ENCODE measurements at places on chromosomes 7 and 10.

DNA sequence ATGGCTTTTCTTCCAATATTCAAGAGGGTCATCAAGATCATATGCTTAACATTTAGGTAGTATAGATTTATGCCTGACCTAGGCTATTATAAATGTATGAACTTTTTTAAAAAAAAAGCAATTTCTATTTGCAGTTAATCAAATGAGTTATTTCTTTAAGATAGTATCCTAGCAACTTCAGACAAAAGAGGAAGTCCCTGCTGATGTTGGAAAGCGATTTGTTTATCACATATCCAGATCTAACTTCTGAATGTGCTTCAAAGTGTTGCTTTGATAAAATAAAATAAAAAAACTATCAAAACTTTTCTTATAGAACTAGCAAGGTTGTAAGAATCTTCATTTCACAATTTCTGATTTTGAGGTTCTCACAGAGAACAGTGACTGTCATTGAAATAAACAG, 401.9 kb upstream of the PHF14 start:
- H3K36me3 ChIP-seq, result no peaks in the 10 kb centered on the region
- H3K27me3 ChIP-seq, result no peaks in the 10 kb centered on the region
- H3K27ac ChIP-seq, result no peak overlapping the region
- H3K4me3 ChIP-seq, result no peak overlapping the region
- DNase-seq, result no peak

- H3K27me3 ChIP-seq, result no peaks in the 10 kb centered on the region
- H3K4me1 ChIP-seq, result no peaks in the 10 kb centered on the region
- no peaks in the 10 kb centered on the region for H3K36me3 ChIP-seq
- H3K4me3 ChIP-seq, result no peak overlapping the region
Observed at GRCh38 chr10:84179059-84179710, 5.6 kb downstream of the GPR15LG start.

DNA sequence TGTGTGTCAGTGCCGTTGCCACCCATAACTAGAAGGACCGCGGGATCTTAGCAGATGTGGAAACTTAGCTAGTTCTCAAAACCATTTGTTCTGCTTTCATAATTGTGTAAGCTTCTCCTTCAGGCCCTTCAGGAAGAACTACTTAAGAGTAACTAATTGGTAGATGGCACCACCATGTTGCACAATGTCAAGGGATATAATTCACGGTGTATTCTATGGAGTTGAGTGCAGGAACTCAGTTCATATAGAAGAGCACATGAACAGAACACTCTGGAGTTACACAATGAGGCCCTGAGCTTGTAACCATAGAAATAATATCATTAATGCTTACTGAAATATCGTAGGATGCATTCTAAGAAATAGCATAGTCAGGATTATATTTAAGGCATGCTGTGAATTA, 126.5 kb upstream of the GAD2 start:
- no peaks in the 10 kb centered on the region for H3K36me3 ChIP-seq
- no peak overlapping the region for H3K4me3 ChIP-seq
- no peak for DNase-seq
- H3K4me1 ChIP-seq, result no peaks in the 10 kb centered on the region
- no peaks in the 10 kb centered on the region for H3K27me3 ChIP-seq
- H3K27ac ChIP-seq, result no peak overlapping the region

DNA sequence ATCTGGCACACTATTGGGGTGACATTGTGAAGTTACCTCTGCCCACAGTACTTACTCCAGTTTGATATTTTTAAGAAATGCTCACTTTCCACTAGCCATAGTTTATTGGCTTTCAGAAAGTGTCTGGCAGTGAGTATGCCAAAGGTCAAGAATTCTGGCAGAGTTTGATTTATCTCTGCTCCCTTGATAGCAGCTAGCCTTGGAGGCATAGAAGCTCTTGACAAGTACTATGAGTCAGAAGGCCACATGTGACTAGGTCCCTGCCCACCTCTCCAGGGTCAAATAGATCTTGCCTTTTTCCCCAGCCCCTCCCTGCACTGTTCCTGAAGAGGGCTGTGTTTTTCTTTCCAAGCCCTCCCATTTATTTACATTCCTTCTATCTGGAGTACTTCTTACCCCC, 202.2 kb downstream of the AUTS2 start:
- no peak overlapping the region for H3K27ac ChIP-seq
- H3K4me3 ChIP-seq, result no peak overlapping the region
- no peaks in the 10 kb centered on the region for H3K36me3 ChIP-seq

GRCh38 chr10:100693821-100694220, 51.6 kb upstream of the PAX2 start:
- H3K27ac ChIP-seq, result no peak overlapping the region
- no peak for DNase-seq
- no peak overlapping the region for H3K4me3 ChIP-seq
- no peaks in the 10 kb centered on the region for H3K4me1 ChIP-seq
- peaks cover 15% of the 10 kb centered on the region for H3K27me3 ChIP-seq

GRCh38 chr7:33421429-33421828, 292.1 kb downstream of the BBS9 start:
- H3K4me1 ChIP-seq, result peaks cover 7% of the 10 kb centered on the region
- peaks cover 10% of the 10 kb centered on the region for H3K27me3 ChIP-seq
- H3K4me3 ChIP-seq, result no peak overlapping the region
- peak; percentile 39 for DNase-seq

- H3K4me1 ChIP-seq, result no peaks in the 10 kb centered on the region
- no peak for DNase-seq
Observed at GRCh38 chr7:17098515-17098914, 199.9 kb upstream of the AHR start.

- no peaks in the 10 kb centered on the region for H3K36me3 ChIP-seq
- no peak for DNase-seq
- H3K27ac ChIP-seq, result no peak overlapping the region
- no peak overlapping the region for H3K4me3 ChIP-seq
- no peaks in the 10 kb centered on the region for H3K4me1 ChIP-seq
Observed at GRCh38 chr7:142797391-142798377, 26.9 kb downstream of the PRSS2 start.

DNA sequence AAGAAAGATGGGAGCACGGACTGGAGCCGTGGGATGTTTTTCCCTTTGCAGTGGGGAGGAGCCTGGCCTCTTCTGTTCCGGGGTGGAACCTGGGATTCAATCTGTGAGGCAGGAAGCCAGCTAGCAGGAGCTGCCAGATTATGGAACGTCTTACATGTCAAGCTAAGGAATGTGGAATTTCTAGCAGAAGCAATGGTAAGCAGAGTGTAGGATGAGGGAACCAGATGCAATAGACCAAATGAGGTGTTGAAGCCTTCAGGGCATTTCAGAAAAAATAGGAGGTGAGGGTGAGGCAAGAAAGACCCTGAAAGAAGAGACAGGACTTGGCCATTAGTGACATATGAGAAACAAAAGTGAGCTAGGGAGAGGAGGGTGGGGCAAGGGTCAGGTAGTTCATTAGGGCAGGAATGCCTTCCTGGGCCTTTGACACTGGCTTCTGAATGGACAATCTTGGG, 105.5 kb downstream of the CHN2 start:
- H3K27me3 ChIP-seq, result no peaks in the 10 kb centered on the region
- no peaks in the 10 kb centered on the region for H3K4me1 ChIP-seq
- DNase-seq, result no peak
- no peak overlapping the region for H3K4me3 ChIP-seq
- H3K36me3 ChIP-seq, result no peaks in the 10 kb centered on the region

DNA sequence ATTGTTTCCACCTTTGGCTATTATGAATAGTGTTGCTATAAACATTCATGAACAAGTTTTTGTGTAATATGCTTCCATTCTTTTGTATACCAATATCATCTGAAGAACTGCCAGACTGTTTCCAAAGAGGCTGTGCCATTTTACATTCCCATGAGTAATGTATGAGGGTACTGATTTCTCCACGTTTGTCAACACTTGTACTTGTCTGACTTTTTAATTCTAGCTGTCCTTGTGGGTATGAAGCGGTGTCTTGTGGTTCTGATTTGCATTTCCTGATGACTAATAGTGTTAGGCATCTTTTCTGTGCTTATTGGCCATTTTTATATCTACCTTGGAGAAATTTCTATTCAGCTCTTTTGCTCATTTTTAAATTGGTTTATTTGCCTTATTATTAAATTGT, 52.8 kb downstream of the LSMEM1 start:
- no peaks in the 10 kb centered on the region for H3K36me3 ChIP-seq
- H3K4me3 ChIP-seq, result no peak overlapping the region
- H3K27ac ChIP-seq, result no peak overlapping the region
- no peaks in the 10 kb centered on the region for H3K4me1 ChIP-seq

- H3K4me3 ChIP-seq, result no peak overlapping the region
- no peaks in the 10 kb centered on the region for H3K27me3 ChIP-seq
- H3K27ac ChIP-seq, result no peak overlapping the region
- DNase-seq, result no peak
- H3K36me3 ChIP-seq, result no peaks in the 10 kb centered on the region
Observed at GRCh38 chr7:144428431-144428830, 24.9 kb upstream of the NOBOX start.

- no peaks in the 10 kb centered on the region for H3K4me1 ChIP-seq
- no peak for DNase-seq
- no peak overlapping the region for H3K27ac ChIP-seq
- H3K36me3 ChIP-seq, result peaks cover 50% of the 10 kb centered on the region
Observed at GRCh38 chr10:32906595-32906994, 51.4 kb downstream of the ITGB1 start.

GRCh38 chr7:20172736-20173334, 44.3 kb downstream of the MACC1 start:
- H3K4me3 ChIP-seq, result no peak overlapping the region
- no peak overlapping the region for H3K27ac ChIP-seq
- DNase-seq, result peak; percentile 40

GRCh38 chr10:72525689-72526088, 100.2 kb downstream of the MICU1 start:
- DNase-seq, result no peak
- no peaks in the 10 kb centered on the region for H3K27me3 ChIP-seq
- 0 out of 2 replicates have a peak, but pooled peaks cover 3% of the 10 kb centered on the region for H3K4me1 ChIP-seq
- H3K4me3 ChIP-seq, result no peak overlapping the region
- no peak overlapping the region for H3K27ac ChIP-seq

GRCh38 chr10:129774736-129775401, 189.2 kb downstream of the EBF3 start:
- H3K27me3 ChIP-seq, result no peaks in the 10 kb centered on the region
- no peaks in the 10 kb centered on the region for H3K4me1 ChIP-seq
- H3K27ac ChIP-seq, result no peak overlapping the region
- no peaks in the 10 kb centered on the region for H3K36me3 ChIP-seq
- no peak for DNase-seq

DNA sequence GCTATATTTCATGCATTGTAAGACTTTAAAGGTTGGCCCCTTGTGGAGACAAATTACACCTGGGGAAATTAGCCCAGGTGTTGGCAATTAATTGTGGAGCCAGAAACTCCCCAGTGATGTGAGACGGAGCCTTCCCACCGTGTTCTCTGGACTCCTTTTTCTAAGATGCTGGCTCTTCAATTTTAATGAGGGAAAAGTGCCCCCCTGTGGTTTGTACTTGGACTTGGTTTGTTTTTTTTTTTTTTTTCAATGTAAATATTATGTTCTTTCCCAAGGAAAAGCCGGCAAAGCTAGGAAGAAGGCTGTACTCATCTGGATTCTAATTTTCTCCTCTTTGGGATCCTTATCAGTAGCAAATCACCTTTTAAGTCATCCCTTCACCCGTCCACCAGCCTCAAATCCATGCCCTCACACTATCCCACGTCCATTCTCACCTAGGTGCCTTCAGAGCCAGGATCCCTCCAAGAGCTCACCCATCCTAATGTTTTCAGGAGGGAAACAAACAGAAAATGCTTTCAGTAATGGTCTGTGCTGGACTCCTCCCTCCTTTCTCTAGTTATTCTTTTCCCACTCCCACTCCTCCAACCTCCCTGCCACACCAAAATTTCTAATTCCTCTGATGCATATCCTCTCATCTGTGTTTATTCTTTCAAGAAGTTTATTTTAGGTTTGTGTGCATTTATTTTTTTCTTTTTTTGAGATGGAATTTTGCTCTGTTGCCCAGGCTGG, 20.4 kb upstream of the ST8SIA6 start:
- no peaks in the 10 kb centered on the region for H3K36me3 ChIP-seq
- H3K27ac ChIP-seq, result no peak overlapping the region
- no peak overlapping the region for H3K4me3 ChIP-seq
- 0 out of 2 replicates have a peak, but pooled peaks cover 3% of the 10 kb centered on the region for H3K4me1 ChIP-seq
- DNase-seq, result peak; percentile 11

DNA sequence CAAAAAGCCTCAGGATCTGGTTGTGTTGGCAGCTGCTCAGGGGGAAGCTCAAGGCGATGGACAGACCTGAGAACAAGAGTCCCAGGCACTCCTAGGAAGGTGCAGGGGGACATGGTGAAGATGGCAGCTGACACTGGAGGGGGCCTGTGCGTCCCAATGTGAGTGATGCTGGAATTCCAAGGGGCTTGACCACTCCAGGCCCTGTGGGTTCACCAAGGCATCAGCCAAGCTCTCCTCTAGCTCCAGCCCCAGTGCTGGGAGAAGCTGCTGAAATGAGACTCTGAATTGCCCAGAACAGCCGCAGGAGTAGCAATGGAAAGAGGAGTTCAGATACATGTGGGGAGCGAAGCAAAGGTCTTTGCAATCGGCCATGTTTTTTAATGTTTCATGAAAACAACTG, 16.0 kb downstream of the UPP1 start:
- no peaks in the 10 kb centered on the region for H3K4me1 ChIP-seq
- H3K27ac ChIP-seq, result no peak overlapping the region
- no peak overlapping the region for H3K4me3 ChIP-seq

DNA sequence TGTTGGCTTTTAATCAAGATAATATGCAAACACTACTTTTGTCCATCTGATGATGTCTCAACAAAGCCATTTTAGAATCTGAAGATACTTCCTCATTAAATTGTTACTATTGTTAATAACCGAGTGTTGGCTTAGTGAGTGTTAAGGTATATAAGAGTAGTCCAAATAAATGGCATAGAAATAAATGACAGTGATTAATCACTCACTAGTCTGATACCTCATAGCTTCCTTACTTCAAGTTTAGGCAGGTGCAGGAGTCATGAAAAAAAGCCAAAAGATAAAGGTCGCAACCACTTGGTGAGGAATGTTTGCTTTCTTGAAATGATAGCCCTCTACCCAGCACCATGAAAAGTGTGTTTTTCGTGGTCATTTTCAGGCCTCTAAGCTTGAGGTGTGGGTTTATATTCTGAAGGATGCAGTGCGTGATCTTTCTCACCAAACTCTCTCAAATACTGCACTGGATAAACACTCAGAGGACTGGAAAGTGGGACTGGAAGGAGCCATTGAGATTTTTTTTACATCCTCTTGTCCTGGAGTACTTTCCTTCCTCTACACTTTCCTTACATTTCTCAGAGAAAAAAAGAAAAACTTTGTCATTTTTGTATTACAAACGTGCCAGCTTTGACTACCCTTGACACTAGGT, 138.1 kb downstream of the KIAA1217 start:
- peaks cover 10% of the 10 kb centered on the region for H3K4me1 ChIP-seq
- H3K4me3 ChIP-seq, result no peak overlapping the region
- no peaks in the 10 kb centered on the region for H3K36me3 ChIP-seq
- no peak overlapping the region for H3K27ac ChIP-seq

DNA sequence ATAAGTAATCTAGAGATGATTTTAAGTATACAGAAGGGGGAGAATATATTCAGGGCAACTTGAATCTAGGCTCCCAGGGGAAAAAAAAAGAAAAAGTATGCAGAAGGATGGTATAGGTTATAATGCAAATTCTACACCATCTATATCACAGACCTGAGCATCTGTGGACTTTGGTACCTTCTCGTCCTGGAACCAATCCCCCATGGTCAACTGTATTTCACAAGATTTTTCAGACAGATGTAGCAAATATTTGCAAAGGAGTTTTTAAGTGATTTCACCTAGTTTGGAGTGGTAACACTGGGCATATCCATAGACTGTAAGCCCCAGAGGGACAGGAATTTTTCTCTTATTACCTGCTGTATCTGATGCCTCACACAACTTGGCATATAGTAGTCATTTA, 58.8 kb downstream of the NOC3L start:
- H3K4me1 ChIP-seq, result no peaks in the 10 kb centered on the region
- no peak overlapping the region for H3K4me3 ChIP-seq
- DNase-seq, result no peak
- H3K27ac ChIP-seq, result no peak overlapping the region
- H3K27me3 ChIP-seq, result peaks cover 8% of the 10 kb centered on the region

- no peak overlapping the region for H3K4me3 ChIP-seq
- H3K36me3 ChIP-seq, result no peaks in the 10 kb centered on the region
- no peak overlapping the region for H3K27ac ChIP-seq
- H3K27me3 ChIP-seq, result peaks cover under 1% of the 10 kb centered on the region
Observed at GRCh38 chr10:109386921-109387320, 536.4 kb downstream of the XPNPEP1 start.

All from IMR-90 (cell line).